ENCODE measurements at places on chromosomes 1 and 21.

DNA sequence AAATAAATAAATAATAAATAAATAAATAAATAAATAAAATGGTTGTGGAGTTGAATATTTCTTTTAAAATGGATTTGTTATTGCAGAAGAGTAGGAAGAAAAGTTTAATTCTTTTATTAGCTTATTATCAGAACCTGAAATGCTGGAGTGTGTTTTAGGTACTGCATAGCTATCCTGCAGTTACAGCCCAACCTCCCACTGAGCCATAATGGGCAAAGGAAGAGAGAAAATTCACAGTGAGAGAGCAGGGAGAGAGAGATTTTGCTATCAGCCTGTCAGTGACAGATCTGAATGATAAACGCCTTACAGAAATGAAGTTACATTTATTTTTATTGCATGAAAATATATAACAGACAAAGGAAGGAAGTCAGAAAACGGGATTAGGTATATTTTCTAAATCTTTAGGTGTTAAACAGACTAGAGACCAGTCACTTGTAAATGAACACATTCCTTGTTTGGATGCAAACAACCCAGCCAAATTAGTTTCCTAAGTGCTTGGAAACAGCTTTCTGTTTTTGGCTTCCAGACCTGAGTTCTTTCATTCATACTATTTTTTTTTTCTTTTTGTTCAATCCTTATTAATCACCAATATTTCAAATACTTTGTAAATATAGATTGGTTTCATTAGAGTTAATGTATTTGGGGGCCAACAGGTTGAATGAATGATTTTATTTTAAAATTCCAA, 425.3 kb downstream of the USP25 start:
- DNase-seq: no peak

- no peak for DNase-seq
These were observed 237.1 kb downstream of the HHIPL2 start for GRCh38 chr1:222310836-222311235.

- no peak for DNase-seq
These were observed 62.7 kb upstream of the MROH9 start for GRCh38 chr1:170872663-170873062.

DNA sequence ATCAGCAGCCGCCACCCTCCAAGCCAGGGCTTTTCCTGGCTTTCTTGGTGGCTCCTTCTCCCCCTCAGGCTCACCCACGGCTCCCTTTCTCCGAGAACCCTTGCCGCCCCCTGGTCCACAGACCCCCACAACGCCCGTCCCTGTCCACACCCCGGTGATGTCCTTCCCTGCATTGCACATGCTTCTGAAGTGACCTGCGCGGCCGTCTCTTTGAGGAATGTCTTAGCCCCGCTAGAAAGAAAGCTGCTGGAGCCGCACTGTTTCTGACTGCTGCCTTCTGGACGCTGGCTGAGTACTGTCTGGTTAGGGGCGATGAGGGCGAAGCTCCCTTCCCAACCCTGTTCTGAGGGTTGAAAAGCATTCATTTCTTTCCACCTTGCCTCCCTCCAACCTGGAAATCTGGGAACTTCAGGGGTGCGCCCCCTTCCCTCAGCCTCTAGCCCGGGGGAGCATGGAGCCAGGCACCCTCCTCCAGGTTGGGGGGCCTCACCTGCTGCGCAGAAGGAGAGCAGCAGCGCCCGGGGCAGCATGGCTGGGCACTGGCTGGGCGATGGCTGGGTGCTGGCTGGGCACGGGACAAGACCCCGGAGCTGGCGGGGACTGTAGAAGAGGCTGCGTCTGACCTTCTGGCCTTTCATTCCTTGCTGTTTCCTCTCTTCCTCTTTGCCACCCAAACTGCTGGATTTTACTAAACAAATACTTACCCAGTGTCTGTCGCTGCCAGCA, at the start of gene CLEC20A:
TSS of gene CLEC20A (minus strand) at position 555 of the 726 bp plus-strand sequence. CDS start at position 530, 25 bp downstream.
- no peak for DNase-seq

- no peak for DNase-seq
These were observed 121.2 kb downstream of the SPSB1 start for GRCh38 chr1:9413877-9414213.

DNA sequence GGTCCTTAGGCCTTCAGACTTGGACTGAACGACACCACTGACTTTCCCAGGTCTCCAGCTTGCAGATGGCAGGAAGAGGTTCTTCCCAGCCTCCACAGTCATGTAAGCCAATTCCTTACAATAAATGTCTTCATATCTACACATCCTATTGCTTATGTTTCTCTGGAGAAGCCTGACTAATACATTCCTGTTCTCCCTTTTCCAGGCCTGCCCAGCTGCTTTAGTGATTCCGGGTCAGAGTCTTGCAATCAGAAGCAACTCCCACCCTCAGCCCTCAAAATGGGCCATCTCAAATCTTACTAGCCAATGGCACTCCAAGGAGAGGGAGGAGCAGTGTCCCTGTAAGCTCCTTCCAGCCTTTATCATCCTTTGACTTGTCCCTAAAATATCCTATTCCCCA, 16.4 kb upstream of the CPT2 start:
- no peak for DNase-seq

DNA sequence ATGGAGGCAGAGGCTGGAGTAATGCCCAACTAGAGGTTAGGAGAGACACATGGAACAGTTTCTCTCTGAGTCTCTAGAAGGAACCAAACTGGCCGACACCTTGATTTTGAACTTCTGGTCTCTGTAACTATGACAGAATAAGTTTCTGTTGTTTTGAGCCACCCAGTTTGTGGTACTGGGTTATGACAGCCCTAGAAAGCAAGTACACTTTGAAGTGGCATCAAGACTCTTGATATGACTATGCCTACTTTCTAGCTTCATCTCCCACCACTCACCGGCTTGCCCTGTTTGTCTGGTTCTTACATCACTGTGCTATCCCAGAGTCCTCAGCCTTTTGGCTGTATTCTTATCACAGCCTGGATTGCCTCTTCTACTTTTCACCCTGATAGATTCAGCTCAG, 230.3 kb upstream of the USP24 start:
- DNase-seq: no peak

GRCh38 chr1:12461754-12462153, 156.3 kb downstream of the DHRS3 start:
- no peak for DNase-seq

GRCh38 chr1:25167269-25168192, 64.8 kb downstream of the SYF2 start:
- DNase-seq: no peak

DNA sequence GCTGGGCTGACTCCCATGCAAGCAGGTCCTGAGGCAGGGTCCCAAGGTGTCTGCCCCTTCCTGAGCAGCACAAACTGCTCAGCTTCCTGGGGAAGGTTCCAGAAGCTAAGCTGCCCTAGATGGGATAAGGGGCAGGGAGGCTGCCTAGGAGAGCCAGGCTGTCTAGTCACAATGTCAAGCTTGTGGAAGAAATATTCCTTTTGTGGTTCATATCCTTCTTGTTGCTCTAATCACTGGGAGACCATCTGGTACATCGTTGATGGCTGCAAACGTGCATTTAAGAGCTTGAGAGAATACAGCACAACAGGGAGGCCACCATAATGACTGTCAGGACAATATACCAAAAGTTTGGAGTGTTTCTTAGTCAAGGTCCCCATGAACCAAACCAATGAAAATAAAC, 67.4 kb downstream of the SLC16A1 start:
- no peak for DNase-seq

DNA sequence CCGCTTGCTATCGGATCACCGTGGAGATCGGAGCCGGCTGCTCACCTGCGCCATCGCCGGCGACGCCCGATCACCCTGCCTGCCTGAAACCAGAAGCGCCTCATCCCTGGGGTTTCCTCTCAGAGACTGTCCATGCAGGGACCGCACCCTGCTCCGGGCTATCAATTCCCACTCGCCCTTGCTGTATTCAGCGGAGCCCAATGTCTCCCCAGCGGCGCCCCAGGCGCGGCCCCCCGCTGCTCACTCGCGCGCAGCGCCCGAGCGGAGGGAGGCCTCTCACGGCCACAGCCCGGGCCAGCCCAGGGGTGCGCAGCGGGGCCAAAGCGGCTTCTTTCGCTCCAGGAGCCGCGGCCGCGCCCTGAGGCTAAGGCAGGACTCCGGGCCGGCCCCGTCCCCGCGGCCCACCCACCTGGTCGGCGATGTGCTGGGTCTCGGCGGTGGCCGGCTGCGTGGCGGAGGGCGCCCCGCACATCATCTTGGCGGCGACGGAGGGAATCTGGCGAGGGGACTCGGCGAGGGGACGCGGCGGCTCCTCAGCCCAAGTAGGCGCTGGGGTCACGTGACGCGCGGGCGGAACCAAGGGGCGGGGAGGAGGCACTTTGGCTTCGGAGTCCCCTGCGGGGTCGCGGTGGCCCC, at the start of gene CSTB:
TSS of gene CSTB (minus strand) at position 514 of the 636 bp plus-strand sequence. CDS start at position 475, 39 bp downstream.
- peak; percentile 62 for DNase-seq

- no peak for DNase-seq
These were observed 22.9 kb downstream of the MEF2D start for GRCh38 chr1:156477526-156478249.

GRCh38 chr1:85199667-85200462, 951 bp downstream of the SYDE2 start:
- DNase-seq: peak; percentile 13

DNA sequence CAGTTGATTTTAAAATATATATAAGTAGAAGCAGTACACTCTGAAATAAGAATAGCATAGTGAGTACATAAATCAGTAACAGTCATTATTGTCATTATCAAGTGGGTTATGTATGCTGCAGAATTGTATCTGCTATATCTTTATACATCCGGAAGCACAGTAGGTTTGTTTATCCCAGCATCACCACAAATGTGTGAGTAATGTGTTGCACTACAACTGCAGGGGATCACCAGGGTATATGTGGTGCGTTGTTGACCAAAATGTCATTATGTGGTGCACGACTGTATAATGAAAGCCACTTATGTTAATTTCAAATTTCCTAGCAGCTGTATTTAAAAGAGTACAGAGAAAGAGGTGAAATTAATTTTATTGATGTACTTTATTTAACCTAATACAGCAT, 87.7 kb upstream of the GADD45A start:
- no peak for DNase-seq

DNA sequence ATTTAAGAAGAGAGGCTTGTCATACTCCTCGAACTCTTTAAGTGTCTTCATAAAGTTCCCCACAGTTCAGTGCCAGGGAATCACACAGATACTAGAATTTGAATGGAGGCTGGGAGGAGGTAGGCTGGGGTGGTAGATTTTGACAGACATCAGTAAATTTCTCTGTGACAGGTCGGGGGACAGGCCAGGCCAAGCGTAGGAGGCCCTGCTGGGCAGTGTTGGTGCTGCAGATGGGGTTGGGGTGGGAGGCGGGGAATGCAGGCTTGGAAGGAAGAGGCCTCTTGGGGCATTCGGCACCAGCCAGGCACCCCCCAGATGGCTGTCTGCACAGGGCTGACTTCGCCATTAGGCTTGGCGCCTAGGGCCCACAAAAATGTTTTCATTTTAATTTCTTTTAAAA, 84.0 kb downstream of the MAN1C1 start:
- no peak for DNase-seq

DNA sequence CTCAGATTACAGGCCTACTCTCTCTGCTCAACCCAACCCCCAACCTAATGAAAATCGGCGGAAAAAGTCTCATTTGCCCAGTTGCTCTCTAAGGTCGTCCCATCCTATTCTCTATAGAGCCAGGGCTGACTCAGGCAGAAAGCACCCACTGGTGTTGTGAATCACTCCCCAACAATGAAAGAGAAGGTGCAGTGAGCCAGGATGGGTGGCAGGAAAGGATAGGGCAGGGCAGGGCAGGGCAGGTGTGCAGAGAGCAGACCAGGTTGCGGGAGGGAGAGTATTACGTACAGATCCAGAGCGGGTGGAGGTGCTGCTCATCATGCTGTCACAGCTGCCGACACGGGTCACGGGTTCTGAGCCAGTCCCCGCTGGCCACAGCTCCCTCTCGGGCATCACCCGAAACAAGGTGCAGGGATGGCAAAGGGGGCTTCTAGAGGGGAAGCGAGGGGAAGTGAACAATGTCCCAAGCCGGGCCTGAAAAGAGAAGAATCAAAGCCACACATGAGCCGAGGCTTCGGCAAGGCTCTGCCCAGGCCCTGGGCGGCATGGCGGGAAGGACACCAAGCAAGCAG, 5.3 kb downstream of the C1orf116 start:
- no peak for DNase-seq
